ENCODE measurements at places on chromosomes 3 and 15. TPM values are rescaled to one million over a fixed set of nuclear protein-coding genes. Genes with fewer than 3 reads are reported as not detected.

Gene KLHL40
- not detected for total RNA-seq

Gene TKT
- 951 TPM for total RNA-seq

Gene PDCD10
- total RNA-seq: 38.1 TPM

Gene NDN
- total RNA-seq: 36.9 TPM

Gene SERINC4
- not detected for total RNA-seq

Gene SUSD5
- total RNA-seq: 5.7 TPM

Gene ARPP21
- total RNA-seq: not detected

Gene CPN2
- total RNA-seq: not detected

All from bronchial smooth muscle cell (primary cell).